ENCODE measurements at places on chromosomes 16 and 17.

DNA sequence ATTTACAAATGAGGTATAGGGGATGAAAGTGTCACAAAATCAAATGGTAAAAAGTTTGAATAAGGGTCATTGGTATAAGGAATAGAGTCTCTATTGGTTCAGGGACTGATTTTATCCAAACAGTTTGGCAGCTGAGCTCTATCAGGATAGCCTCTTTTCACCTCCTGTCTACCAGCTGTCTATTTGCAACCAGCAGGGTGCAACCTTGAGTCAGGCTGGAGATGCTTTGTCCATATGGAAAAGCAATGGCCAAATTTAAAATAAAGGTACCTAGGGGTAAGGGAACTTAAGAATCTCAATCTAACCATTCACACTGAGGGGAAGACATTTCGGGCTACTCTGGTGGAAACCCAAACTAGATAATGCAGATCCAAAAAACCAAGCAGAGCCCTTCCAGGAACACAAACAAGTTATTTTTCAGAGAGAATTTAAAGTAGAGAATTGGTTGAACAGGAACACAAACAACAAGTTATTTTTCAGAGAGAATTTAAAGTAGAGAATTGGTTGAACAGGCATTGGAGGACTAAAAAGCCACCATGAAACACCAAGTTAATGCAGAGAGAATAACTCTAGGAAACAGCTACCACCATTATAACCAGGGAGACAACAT, 12.6 kb upstream of the CA10 start:
- no peak for DNase-seq

- DNase-seq = no peak
These were observed 114.8 kb downstream of the METRNL start for GRCh38 chr17:83194186-83194561.

GRCh38 chr16:83577078-83577745, 230.6 kb upstream of the HSBP1 start:
- no peak for DNase-seq

GRCh38 chr17:16298140-16298662, 55.1 kb downstream of the CENPV start:
- DNase-seq = no peak

DNA sequence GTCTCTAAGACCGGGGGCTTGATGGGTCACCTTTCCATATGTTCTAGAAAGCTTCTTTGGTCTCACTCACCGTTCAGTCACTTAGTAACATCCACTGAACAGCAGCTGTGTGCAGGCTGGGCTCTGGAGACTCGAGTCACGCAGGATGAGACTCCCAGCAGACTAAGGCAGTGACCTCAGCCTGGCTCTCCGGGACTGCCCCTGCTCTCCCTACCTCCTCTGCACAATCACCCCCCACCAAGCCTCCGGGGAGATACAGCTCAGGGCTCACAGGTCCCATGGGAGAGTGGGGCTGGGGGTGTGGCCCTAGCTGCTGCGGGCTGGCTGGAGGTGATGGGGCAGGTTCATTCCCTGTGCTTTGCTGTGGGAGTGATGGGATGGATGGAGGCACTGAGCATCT, 14.1 kb downstream of the FLYWCH2 start:
- DNase-seq = no peak

DNA sequence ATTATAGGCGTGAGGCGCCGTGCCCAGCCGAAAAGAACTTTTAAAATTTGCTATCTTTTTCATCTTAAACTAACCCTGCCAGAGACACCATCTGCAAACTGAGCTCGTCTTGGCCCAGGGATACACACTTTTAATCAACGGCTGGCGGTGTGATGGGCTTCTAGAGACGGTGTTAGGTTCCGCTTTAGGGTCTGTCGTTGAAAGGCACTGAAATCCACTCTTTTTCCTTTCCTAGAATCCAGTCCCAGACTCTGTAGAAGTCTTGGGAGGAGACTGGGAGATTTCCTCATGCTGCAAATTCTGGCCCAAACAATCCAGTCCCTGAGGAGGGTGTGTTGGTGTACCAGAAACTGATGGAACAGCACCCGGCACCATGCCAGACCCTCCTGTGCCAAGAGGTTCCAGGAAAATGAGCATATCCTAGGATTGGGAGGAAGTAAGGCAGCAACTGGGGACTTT, 52.0 kb upstream of the TEX2 start:
- no peak for DNase-seq

GRCh38 chr16:83995754-83996153, 27.7 kb downstream of the NECAB2 start:
- DNase-seq = no peak

GRCh38 chr17:42809250-42809649, 10.6 kb downstream of the CNTD1 start:
- no peak for DNase-seq

DNA sequence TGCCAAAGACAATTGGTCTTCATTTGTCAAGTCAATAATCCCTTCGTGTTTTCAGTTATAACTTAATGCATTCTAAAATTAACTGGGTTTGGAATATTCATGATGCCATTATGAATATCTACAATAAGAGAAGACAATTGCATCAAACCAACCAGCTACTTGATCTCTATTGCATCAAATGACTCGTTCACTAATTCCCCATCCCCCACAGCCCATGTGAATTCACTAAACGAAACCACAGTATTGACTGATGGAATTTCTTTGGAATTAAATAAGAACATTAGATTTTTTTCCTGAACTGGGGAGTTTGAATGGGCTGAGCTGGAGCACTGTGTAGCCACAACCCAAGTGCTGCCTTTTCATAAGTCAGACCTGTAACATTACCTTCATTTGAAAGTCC, 65.3 kb downstream of the HS3ST3B1 start:
- no peak for DNase-seq

DNA sequence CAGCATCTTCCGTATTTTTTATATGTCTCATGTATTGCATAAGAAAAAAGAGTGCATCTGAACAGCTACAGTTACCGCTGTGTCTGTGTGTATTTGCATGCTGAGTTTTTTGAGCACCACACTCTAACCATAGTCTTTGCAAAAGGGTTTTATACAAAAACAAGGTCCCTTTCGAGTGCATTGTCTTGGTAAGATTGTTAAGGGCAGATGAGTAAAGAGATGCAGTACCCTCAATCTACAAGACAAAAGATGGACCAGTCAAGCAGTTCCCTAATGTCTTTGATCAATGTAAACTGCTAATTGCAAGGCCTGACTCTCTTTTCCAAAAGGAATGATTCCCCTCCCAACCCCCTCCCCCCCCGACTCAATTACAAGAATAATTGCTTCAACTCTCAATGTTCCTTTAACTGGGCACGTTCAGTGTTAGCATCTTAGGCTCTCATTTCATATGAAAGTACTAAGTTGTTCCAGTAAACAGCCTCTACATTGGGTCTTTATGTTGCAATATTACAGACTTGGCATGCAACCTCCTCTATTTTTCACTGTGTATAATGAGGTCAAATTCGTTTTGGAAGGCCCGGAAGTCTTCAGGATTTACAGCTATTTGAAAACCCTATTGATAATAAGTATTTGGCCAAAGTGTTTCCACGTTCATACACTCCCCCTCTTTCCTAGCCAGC, 471.4 kb upstream of the RBFOX1 start:
- DNase-seq = no peak

GRCh38 chr17:30600830-30601494, 123.8 kb downstream of the GOSR1 start:
- no peak for DNase-seq

- DNase-seq = no peak
These were observed 1.5 kb downstream of the SCARF1 start for GRCh38 chr17:1643999-1644492.

DNA sequence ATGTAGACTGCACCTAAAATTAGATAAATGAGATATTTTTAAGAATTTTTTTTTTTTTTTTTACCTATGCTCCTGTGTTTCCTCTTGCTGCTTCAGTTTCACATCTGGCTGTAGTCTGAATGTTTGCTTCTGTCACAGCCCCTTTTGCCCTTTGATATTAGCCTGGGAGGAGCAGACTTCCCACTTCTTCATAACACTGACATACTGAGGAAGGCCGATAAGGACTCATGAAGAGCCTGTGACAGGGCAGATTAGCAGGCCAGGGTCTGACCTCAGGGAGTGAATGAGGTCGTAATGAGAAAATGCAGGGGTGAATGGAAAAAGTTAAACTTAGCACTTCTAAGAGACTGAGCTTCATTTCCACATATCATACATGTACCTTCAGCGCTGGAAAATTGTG, at the start of gene SLFN14:
Gene SLFN14, minus strand, starts transcription at position 117 of the 400 bp plus-strand sequence. CDS start 2,757 bp downstream, outside the sequence.
- DNase-seq = no peak

- DNase-seq = no peak
These were observed 4.5 kb downstream of the CD79B start for GRCh38 chr17:63927464-63928171.

- no peak for DNase-seq
These were observed 30.4 kb upstream of the SMPD3 start for GRCh38 chr16:68478526-68479250.

- no peak for DNase-seq
These were observed 117.4 kb downstream of the MYO1D start for GRCh38 chr17:32759476-32759875.

DNA sequence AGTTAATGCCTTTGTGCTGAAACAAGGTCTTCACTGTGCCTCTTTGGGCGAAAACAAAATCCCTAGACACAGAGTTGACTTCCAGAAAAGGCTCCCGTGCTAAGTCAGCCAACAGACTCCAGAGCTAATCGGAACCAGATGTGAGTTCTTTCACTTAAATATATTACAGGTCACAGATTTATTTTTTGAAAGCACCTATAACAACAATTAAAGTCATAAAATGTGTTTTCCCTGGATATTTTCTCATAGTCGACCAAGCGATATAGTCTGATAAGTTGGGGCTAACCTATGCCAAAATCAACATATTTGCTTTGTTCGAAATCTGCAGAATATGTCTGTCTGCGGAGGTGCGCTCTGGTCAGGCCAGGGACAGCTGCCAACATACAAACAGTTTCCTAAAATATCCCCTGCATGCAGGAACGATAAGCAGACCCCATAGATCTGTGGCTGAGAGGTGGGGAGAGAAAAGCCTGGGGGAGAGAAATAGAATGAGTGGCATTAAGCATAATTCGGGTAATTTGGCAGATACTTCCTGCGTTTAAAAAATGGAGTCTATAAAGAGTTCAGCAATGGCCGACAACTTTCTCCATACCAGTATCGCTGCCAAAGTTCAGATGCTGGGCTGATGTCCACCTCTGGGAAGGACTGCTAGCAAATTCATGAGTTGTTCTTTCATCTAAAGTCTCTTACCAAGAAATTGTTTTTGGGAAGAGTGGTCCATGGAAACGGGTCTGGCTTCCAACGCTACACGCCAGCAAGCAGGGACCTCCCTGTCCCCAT, 50.8 kb upstream of the MYH10 start:
- no peak for DNase-seq

- no peak for DNase-seq
These were observed 20.2 kb downstream of the AP2B1 start for GRCh38 chr17:35607239-35607847.

- DNase-seq = no peak
These were observed 5.0 kb downstream of the GCGR start for GRCh38 chr17:81808778-81809555.

DNA sequence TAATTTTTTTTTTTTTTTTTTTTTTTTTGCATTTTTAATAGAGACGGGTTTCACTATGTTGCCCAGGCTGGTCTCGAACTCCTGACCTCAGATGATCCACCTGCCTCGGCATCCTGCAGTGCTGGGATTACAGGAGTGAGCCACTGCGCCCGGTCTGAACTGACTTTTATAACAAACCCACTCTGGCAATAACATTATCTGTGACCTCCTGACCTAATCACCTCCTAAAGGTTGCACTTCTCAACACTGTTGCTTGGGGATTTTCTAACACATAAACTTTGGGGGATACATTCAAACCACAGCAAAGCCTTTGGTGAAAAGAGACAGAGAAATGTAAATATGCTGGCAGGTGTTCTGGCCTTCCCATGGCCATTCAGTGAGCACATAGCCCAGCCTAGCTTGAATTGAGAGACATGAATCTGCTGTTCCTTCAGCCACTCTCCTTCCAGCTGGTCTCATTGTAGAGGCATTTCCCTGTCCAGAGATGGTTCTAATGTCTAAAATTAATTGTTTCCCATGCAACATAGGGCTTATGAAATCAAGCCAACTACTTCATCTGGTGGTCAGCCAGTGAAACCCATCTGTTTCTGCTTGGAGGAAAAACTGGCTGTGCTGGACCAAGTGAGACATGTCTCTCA, 28.3 kb downstream of the LYRM1 start:
- no peak for DNase-seq

DNA sequence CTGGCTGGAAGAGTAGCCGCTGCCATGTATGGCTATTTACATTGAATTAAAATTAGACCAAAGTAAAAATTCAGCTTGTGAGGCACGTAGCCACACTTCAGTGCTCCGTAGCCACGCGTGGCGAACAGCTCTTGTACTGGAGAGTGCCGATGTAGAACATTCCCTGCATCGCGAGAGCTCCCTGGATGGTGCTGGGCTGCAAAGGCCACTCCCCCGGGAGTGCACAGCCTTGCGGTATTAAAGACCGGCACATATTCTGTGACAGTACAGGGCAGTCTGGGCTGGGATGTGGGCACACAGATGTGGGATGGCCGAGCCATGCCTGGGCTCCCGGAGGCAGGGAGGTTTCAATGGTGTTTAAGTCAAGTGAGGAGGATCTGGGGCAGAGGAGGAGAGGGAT, 102.2 kb downstream of the CMIP start:
- DNase-seq = no peak

DNA sequence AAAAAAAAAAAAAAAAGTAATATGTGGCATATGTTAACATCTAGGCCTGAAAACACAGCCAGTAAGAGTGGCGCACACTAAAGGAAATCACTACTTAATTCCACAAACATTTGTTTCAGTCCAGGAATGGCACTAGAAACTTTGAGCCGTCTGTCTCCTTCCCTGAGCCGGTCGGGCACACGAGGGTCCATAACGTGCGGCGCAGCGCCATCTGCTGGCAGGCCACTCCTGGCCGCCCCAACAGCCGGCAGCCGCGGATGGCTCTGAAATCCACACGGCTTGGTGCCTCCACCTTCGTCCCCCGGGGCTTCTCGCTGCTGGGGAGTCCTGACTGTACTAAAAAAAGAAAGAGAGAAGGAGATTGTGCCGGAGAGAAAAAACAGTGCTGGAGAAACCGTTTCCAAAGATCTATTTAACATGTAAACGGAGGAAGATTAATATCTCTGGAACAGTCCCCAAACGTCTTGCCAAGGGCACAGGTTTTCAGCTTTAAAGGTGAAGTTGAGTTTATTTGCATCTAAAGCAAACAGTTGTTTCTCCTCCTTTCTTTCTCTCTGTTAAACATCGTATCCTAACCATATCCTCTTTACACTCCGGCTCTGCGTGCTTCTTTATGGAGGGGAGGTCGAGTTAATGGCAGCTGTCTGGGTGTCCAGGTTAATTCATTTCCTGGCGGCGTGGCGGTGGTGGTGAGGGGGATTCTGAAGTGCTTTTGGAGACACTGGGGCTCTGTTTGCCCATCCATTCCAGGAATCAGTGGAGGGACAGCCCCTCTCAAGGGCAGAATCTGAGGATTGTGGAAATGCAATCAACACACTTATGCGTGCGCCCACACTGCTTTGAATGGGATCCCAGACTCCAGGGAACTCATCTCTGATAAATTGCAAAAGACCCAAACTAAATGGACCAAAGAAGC, 611.3 kb upstream of the SALL1 start:
- DNase-seq = no peak
